ENCODE measurements at places on chromosomes 4 and X.

DNA sequence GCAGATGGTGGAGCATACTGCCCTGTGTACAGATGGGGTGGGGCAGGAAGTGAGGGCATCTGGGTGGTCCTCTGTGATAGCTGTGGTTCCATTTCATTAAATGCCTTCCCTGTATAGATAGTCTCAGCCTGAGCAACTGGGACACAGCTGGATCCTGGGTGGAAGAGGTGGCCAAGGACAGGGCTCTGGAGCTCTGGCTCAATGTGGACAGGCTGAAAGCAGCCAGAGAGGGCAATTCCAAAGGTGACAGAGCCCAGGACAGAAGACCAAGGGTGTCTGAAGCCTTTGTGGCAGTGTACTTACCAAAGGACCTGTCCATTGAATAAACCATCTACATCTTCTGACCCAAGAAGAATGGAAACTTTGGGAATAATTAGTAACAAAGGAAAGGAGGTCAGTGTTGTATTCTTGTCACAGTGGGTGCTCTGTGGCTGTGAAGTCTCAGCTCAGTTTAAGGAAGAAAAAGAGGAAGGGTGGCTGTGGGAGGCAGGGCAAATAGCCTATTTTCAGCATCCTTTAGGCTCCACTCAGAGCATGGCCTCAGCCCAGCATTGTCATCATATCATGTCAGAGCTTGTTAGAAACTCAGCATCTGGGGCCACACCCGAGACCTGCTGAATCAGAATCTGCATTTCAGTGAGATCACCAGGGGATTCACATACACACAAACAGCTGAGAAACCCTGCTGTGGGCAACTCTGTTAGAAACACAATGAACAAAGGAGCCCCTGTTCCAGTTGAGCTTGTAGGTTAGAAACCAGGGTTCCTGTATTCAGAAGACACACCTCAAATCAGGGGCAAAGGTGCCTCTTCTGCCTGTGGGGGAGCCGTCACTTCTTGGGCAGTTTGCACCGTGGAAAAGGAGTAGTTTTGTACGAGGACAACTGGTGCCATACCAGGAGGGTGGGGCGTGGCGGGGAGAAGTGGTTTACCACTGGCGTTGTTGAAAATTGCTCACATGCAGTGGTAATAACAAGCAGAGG is 168.6 kb downstream of the PTTG2 start:
- DNase-seq: peak; percentile 6

DNA sequence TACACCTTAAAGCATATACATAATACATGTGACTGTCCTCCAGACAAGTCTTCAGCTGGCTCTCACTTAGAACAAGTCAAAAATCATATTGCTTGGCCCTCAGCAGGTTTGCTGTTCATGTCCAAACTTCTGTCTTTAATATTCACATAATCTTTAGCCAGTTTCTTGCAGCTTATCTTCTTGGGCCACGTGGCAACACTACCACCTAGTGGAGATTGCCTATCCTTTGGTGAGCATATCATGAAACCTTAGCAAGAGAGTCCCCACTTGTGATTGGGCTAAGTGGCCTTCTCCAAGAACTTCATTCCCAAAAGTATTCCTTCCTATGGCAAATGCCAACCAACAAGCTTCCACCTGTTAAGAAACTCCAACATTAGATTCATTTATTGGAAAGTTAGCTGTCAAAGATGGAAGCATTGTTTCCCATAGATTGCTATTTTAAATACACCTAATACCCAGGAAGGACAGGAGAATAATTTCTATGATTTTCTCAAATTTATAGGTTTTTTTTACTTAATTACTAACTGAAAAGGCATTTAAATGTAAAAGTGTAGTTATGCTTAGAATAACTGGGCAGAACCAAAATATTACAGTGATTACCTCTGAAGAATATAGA is 231.9 kb upstream of the INTU start:
- no peak for DNase-seq

GRCh38 chr4:24836661-24837242 is 41.4 kb downstream of the SOD3 start:
- no peak for DNase-seq

DNA sequence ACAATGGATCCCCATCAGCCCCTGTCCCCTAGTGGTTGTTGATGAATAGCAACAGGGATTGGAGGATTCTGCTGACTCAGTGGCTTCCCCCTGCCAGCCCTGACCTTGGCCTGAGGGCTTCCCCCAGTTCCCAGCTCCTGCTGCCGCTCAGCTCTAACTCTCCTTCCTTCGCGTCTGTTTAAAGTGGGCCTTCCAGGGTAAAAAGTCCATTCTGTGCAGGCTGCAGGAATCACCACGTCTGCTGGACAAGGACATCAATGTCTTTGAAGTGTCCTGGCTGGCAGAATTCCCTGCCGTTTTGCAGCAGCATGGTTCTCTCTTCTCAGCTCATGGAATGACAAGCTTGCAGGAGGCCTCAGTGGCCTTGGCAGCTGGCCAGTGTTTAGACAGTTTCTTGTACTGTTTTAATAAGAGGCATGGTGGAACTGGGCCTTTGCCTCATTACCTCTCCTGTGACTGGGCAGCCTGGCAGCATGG is 152.5 kb upstream of the STX18 start:
- DNase-seq: no peak

- DNase-seq: no peak
Observed at GRCh38 chrX:46256875-46257274, 288.3 kb downstream of the ZNF674 start.

DNA sequence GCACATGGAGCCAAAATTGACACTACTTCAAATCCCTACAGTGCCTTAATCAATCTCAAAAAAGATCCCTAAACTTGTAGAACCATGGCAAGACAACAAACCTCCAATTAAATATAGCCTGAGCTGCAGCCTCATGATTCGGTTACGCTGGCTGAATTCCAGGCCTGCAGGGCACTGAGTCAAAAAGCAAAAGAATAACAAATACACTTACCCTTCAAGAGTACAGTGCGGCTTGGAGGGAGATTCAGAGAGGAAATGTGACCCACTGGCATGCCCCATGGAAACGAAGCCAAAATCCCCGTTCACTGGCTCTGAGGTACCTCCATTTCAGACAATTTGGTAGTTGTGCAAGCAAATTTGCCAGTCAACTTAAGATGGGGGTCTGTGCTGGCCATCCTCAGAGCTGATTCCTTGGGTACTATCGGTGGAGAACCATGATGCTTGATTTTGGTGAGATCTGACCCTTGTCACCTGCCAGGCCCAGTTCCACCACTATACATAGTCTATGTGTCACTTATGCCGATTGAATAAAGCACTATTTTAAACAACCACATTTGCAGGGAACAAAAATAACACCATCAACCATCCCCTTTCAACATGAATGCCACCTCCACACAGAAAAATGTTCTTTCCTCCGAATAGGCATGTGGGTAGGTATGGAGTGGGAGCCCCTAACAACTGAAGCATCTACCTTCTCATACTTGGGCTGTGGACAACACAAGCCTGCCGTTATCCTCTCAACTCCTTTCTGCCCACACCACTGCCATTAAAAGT is 2.1 kb downstream of the C4orf54 start:
- DNase-seq: no peak

GRCh38 chr4:67546004-67546356 is 677 bp upstream of the CENPC start:
- no peak for DNase-seq

- DNase-seq: no peak
Observed at GRCh38 chr4:56468097-56468422, 643 bp downstream of the SRP72 start.

DNA sequence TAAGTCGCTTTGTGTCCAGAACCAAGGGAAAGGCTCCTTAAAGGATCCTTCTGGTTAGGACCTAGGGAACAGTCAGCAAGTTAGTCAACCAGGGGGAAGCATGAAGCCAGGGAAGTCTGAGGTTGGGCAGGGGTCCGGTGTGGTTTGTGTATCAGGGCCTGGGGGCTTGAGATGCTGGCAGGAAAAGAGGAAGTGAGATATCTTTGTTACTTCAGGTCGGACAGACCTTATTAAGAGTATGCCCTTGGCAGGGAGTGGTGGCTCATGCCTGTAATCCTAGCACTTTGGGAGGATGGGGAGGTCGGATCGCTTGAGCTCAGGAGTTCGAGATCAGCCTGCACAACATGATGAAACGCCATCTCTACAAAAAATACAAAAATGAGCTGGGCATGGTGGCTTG is 52.3 kb upstream of the TRPC5OS start:
- no peak for DNase-seq

GRCh38 chr4:29970626-29971025 is 749.5 kb upstream of the PCDH7 start:
- DNase-seq: no peak
